ENCODE measurements at places on chromosomes 11 and 22.

GRCh38 chr11:61087426-61088119, 14.7 kb upstream of the CD5 start:
- DNase-seq = no peak

- DNase-seq = no peak
These were observed 44.1 kb downstream of the CHORDC1 start for GRCh38 chr11:90178751-90179150.

- DNase-seq = no peak
These were observed 117.4 kb downstream of the SYN3 start for GRCh38 chr22:32940736-32941135.

- no peak for DNase-seq
These were observed 344.1 kb upstream of the API5 start for GRCh38 chr11:42967653-42968052.

- DNase-seq = no peak
These were observed 22.9 kb upstream of the CCDC188 start for GRCh38 chr22:20173772-20174171.

Measured in stimulated activated CD8-positive, alpha-beta memory T cell treated with anti-CD3 and anti-CD28 coated beads, Interleukin-4, amount 100 ng/mL, for 1 hour (primary cell).